ENCODE measurements at places on chromosomes 7 and 10.

DNA sequence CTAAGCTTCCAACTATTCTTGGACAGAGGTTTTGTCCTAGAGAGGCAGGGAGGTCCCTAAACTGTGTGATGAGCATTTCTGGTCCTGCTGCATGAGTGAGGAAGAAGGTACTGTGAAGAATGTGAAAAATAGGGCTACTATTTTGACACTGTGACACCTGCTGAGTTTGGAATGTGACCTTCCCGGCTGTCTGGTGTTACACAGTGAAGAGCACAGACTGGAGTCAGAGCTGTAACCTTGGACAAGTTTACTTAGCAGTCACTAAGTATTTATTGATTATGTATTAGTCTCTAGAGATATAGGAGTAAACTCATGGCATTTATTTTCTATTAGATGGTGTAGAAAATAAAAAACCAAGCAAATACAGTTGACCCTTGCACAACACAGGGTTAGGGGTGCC, 12.3 kb downstream of the GOLGA7B start:
- DNase-seq: no peak

- no peak for DNase-seq
These were observed 246.1 kb upstream of the PLXDC2 start for GRCh38 chr10:19570120-19570519.

GRCh38 chr10:86400705-86401587, 34.4 kb upstream of the GRID1 start:
- DNase-seq: peak; percentile 50

DNA sequence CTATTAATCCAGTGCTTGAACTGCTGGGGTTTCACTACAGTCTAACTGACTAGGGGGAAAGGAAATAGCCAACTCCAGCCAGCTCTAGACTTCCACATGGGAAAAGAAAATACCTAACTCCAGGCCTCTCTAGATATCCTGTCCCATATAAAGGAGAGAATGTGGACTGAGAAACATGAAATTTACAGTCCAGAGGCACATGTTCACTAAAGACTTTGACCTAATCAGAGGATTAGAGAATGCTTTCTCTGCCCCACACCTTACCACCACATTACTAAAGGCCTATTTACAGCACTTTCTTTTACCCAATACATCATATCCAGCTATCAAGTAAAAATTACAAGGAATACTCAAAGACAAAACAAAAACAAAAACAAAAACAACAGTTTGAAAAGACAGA, 164.2 kb downstream of the PCLO start:
- DNase-seq: no peak

- DNase-seq: no peak
These were observed 37.2 kb downstream of the MKLN1 start for GRCh38 chr7:131364767-131365344.

GRCh38 chr10:11898372-11899066, 75.4 kb downstream of the PROSER2 start:
- no peak for DNase-seq

- DNase-seq: no peak
These were observed 993 bp upstream of the SND1 start for GRCh38 chr7:127650847-127651555.

DNA sequence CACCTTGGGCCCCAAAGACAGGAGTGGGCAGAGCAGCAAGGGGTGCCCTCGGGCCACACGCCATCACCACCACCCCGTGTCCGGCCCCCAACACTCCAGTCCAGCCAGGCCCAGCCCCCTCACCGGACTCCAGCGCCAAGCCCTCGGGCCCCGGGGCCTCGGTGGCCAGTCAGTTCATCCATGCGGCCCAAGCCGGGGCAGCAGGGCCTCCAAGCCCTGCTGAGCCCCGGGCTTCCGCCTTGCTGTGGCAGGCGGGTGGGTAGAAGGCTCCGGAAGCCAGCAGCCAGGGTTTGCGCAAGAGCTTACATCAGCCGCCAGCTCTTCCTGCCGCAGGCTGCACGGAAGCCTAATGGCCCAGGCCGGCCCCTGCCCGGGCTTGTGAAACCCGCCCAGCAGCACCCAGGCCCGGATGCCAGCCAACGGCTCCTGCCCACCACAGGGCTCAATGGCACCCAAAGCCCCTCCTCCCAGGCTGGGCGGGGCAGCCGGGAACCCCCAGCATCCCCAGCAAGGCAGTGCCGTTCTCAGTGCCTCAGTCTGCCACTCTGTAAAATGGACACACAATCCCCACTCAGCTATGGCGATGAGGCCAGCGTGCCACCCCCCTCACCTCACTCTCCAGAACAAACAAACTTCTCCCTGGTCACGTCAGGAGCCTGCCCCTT, 26.5 kb downstream of the TNRC18 start:
- no peak for DNase-seq

- DNase-seq: peak; percentile 47
These were observed 2.6 kb upstream of the ZNF503 start for GRCh38 chr10:75403939-75404814.

DNA sequence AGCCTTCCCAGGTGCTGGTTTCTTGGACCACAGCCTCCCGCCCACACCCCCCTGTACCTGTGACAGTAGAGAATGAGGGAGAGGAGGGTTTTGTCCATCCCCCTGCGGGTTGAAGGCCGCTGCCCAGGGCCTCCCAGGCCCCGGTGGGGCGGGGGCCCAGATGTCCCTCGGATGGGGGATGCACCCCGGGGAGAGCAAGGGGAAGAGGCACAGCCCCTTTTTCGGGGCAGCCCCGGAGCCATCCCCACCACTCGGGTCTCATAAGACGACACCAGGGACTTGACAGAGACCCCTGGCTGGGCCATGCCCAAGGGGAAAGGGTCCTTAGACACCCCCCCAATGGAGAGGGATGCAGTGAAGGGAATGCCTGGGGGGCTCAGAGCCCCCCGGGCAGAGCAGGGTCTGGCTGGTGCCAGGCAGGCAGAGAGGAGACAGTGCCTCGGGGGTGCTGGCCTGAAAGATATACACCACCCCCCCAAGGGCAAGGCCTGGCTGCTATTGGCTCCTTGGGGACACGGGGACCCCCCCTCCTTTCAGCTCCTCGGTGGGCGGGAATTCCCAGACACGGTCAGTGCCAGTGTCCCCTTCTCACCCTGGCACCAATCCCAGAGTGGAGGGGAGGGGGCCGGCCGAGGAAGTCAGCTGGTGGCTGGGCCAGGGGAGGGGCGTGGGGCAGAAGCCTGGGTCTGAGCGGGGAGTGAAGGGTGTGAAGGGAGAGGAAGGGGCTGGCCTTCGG, 3.7 kb upstream of the SPACDR start:
- DNase-seq: no peak

DNA sequence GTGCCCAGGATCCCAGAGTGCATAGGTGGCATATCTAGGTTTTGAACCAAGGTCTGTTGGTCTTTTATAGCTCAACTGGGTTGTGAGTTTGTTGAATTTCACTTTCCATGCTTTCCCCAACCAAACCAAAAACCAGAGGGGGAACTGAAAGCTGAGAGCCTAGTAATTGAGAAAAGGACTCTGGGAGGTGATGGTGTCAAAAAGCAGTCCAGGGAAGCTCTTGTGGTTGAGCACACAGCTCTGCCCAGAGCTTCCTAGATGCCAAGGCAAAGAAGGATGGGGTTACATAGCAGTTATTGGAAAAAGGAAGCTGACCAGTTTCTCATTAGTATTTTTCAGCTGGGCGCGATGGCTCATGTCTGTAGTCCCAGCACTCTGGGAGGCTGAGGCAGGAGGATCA, 9.9 kb downstream of the POR start:
- no peak for DNase-seq

- no peak for DNase-seq
These were observed 193.6 kb downstream of the MAD1L1 start for GRCh38 chr7:2038931-2039728.

- DNase-seq: no peak
These were observed 95.8 kb downstream of the CFAP58 start for GRCh38 chr10:104449391-104449790.

DNA sequence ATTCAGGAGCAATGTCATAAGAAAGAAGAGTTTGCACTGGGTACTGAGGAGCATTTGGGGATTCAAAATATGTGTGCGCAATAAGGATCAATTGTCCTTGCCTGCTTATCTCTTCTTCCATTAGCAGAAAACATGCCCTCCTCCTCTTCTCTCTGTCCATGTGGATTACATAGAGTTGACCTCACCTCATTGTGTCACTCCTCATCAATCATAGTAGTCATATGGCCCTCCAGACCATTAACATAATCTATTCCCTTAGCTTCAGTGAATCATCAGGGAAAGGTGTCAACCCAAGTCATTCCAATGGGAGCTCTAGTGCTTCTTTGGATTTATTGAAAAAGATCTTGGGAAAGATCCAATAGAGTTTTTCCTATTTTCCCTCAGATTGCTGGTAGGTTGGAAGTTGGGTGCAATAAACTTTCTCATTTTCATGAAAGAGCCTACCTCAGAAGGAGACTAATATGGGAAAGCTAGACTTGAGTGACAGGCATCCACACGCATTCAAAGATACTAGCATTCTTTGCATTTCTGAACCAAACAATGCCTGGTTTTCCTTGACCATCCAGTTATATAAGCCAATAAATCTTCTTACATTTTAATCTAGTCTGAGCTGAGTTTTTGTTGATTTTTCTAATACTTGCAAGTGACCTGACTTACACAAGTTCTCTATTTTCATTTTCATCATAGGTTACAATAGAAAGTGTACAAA, 71.5 kb upstream of the FAM13C start:
- DNase-seq: no peak

- DNase-seq: no peak
These were observed 5.1 kb downstream of the GOLGA7B start for GRCh38 chr10:97854743-97855142.

- DNase-seq: peak; percentile 64
These were observed 7.0 kb upstream of the HOXA11 start for GRCh38 chr7:27191833-27192545.

GRCh38 chr7:96127746-96128145, 194.2 kb downstream of the SLC25A13 start:
- no peak for DNase-seq

DNA sequence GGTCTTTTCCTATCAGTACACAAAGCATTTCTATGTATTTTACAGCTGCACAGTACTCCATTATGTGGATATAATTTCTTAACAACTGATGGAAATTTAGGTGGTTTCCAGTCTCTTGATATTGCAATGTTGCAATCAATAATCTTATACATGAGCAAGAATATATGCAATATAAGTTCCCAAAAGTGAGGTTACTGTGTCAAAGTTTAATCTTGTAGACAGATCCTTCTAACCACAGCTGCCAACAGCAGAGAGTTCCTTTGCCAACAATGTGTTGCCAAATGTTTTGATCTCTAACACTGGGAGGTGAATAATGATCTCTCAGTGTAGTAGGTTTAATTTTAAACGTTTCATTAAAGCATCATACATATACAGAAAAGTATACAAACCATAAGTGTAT, 54.5 kb downstream of the CUL2 start:
- DNase-seq: no peak
